Activated CD4-positive, alpha-beta T cell treated with anti-CD3 and anti-CD28 coated beads, Interleukin-10, Interleukin-2, amounts not matched to agents 100 ng/mL and 50 ng/mL, durations not matched to agents 16 hours and 8 hours (primary cell): ENCODE measurements at places on chromosomes 7 and 10.

GRCh38 chr10:92027141-92027540, 103.6 kb downstream of the BTAF1 start:
- no peak for DNase-seq

DNA sequence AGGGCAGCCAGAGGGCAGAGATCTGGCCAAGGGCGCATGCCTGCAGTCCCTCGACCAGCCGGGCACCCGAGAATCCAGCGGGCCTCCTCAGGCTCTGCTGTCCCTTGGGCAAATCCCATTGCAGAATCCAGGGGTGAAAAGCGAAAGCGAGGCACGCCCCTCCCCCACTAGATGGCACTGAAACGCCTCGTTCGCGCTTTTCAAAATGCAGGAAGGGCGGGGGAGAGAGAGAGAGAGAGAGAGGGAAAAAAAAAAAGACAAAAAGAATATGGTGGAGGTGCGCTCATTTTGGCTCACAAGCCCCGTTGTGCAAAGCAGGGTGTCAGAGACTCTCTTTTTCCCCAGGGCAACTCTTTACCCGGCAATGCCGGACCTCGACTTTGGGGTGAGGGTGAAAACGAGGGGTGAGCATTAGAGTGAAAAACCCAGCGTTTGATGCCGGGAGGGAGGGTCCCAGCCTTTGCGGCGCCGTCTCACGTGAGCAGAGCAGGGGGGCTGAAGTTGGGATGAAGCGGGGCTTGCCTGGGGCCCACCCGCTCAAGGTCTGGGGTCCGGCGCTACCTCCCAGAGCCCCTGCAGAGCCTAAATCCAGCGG, 2.5 kb upstream of the TMEM178B start:
- peak; percentile 70 for DNase-seq

- no peak for DNase-seq
Observed at GRCh38 chr7:30502470-30503251, 2.0 kb downstream of the GGCT start.

- DNase-seq: peak; percentile 66
Observed at GRCh38 chr7:151276666-151277590, 28.4 kb upstream of the SMARCD3 start.

GRCh38 chr10:126171555-126171954, 216.7 kb downstream of the ADAM12 start:
- DNase-seq: no peak

GRCh38 chr10:58360412-58361004, 24.7 kb upstream of the TFAM start:
- no peak for DNase-seq

DNA sequence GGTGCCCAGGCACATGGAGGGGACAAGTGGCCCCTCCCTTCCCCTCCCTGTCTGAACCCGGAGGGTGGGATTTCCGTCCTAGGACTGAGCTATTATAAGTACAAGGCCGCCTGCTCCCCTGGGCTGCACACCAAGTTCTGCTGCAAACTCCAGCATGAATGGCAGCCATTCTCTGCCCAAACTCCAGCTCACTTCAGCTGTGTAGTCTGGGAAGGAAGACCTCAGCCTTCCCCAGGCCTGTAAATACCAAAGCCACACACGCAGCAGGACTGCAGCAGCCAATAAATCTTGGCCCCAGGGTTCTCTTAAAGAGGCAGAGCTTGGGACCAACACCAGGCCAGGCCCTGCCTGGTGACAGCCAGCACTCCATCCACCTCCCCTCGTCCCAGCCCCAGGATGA, 291.3 kb upstream of the ZMIZ1 start:
- DNase-seq: no peak

DNA sequence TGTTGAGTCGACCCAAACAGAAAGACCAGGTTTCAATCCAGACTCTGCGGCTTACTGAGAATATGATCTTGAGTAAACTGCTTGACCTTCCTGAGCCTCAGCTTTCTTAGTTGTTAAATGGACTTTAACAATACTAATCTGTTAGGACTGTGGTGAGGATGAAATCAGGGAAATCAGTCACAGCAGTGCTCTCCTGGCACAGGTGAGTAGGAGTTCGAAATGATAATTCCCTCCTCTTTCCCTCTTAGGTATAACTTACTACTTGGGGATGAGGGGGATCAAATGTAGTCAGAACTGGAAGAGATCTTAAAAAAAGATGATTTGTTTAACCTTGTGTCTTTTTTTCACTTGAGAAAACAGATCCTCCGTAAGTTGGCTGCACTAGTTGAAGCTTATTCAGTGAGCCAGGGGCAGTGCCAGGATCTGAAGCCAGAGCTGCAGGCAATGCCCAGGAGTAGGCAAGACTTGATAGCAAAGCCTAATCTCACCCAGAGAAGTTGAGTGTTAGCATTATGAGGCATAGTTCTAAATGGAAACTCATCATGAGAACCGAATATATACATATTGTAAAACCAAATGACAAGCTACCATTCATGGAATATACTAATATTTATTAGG, 1.8 kb upstream of the MAGI2 start:
- no peak for DNase-seq

DNA sequence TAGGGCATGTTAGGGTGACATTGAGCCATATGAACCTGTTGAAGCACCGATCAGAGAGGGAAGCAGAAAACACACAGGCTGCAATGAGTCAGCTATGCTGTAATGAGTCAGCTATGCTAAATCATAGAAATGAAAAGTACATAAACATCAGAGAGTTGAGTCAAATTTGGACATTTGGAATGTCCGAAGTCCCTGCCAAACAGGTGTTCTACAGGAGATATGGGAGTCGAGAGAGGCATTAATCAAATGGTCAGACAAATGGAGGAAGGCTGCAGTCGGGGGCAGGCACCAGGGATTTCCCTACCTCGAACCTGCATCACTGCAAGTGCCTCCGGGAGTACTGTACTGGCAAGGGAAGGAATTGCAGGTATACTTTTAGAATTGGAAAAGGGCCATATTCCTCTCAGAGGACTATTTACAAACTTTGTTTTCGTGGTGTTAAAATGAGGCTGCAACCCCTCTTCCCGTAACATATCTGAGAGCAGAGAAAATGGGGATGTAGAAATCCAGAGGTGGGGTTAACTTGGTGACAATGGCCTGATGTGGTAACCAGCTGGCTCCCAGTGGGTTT, 8.8 kb upstream of the ZC3HAV1 start:
- DNase-seq: peak; percentile 89

DNA sequence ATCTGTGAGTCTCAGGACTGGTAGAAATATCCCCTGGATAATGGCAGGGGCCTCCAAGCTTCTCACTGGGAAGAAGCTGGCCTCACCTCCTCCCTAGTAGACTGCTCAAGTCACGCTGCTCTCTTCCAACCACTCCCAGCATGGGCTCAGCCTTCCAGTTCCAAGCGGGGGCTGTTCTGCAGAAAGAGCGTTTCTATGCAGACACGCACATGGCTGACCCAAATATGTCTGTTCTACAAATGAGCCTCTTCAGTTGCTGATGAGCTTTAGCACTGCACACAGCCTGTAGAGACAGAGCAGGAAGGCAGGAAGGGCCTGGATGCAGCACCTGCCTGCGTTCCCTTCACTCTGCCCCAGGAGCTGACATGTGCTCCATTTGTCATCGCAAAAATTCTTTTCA, 523.9 kb upstream of the MGMT start:
- DNase-seq: no peak

DNA sequence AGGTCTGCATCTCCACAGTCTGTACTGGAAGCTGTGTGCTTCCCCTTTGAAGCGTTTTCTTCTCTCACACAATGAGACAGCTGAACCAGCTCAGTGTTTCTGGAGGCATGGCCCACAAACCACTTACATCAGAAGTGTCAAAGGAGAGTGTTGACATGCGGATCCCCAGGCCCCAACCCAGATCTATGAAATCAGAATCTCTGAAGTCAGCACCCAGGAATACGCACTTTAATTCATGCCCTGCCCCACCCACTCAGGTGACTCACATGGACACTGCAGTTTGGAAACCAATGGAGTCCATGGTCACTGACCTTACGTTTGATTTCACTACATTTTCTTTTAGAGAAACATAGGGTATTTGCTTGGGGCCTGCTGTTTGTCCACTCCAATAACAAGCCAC, 19.0 kb downstream of the TLL2 start:
- no peak for DNase-seq

- DNase-seq: no peak
Observed at GRCh38 chr7:136526408-136527105, 341.9 kb upstream of the CHRM2 start.

DNA sequence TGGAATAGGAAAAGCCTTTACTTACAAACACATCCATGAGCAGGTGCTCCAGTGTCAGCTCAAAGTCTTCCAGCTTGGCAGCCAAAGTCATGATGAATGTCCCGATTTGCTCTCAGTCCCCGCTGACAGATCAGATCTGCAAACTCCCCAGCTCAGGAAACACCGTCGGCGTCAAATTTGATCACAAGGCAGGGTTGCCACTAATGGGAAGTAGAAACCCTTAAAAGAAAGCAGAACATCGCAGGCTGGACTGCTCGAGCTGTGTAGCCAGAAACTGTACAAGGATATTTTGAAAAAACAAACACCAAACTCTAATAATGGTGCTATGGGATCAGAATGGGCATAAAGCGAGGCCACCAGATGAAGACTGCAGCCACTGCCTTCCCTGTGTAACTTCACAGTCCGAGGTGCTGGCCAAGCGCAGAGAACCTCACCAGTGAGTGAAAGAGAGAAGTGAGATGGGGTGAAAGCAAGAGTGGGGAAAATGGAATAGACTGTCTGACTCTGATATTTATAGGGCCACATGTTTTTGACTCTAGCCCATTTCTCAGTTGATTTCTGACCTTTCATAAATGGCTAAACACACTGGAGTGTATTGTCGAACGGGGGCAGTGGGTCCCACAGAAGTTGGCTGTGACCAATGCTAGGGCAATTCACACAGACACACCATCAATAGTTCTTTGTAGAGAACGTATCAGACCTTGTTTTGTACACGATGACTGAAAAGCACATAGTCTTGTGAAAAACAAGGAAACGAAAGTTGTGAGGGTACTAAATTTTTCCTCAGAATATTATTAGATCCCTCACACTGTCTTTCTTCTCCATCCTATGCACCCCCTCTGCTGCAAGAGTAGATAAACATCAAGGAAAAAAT, 306.2 kb downstream of the FRMD4A start:
- no peak for DNase-seq

- no peak for DNase-seq
Observed at GRCh38 chr7:40883826-40884225, 749.0 kb downstream of the SUGCT start.

GRCh38 chr7:77991656-77992055, 193.1 kb downstream of the PHTF2 start:
- no peak for DNase-seq

GRCh38 chr10:945778-946177, 14.3 kb upstream of the LARP4B start:
- DNase-seq: no peak

DNA sequence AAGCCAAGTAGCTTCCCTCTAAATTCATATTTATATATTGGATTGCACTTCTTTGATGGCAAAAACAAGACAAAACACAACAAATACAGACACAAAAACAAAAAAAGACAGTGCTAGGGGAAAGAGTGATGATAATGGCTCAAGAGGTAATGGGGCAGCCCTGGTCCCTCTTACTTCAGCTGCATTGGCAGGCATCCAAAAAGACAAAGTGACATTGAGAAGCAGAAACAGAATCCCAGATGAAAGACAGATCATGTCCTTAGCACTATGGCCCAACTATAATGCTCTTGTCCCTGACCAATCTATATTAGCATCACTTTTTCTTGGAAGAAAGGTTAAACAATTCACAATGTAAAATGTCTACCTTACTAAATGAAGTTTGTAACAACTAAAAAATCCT, 76.2 kb downstream of the GPR85 start:
- DNase-seq: no peak

- DNase-seq: no peak
Observed at GRCh38 chr7:24701261-24702235, 55.7 kb downstream of the GSDME start.

DNA sequence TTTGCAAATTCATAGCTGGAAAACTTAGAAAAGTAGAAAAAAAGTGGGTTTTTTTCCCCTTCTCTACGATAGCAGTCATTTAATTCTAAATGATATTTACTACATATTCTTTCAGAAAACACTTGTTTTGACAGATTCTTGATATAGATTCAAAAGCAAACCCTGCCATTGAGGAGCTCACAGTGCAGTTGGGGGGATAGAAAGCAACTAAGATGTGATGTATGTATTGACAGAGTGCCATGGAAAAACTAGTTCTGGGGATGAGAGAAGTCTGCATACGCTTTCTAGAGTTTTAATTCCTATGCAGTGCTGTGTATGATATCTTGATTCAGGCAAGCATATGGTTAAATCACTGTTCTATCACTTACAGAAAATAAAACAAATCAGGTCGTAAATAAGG, 436.6 kb upstream of the GHITM start:
- DNase-seq: no peak

DNA sequence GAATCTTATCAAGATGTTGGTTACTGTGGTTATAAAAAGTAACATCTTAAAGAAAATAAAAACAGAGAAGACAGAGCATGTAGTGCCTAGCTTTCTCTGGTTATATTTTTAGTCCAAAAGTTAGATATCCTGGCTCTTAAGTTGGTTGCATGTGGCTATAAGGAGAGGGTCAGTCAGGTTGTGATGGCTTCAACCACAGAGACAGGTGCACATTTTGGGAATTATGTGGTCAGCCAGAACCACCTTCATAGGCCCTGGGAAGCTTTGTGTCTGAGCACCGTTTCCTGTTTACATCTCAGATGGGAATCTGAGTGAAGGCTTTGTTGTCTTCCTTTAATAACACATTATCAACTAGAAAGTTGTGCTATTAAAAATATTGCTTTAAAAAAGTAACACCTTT, 265.1 kb upstream of the IGFBP3 start:
- DNase-seq: no peak

GRCh38 chr7:76505168-76506080, 4.9 kb upstream of the UPK3B start:
- DNase-seq: no peak

DNA sequence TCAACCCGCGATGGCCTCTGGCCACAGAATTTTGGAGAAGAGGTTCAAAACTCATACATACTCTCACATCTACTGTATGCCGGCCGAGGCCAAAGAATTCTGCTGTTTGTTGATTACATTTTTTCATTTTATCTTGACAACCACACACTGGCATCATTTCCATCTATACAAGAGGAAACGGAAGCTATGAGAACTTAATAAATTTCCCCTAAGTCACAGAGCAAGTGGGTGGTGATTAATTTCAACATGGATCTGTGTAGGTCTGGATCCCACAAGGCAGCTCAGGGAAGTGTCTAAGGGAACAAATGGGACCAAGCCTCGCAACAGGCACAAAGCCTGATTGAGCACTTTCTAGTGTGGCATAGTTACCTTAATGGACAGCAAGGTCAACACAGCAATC, 18.0 kb downstream of the ELMO1 start:
- no peak for DNase-seq
